LNCaP clone FGC (cell line): ENCODE measurements at places on chromosomes 1 and 21.

GRCh38 chr1:222979561-222979960 lies 163.5 kb downstream of the TLR5 start:
- DNase-seq: no peak

DNA sequence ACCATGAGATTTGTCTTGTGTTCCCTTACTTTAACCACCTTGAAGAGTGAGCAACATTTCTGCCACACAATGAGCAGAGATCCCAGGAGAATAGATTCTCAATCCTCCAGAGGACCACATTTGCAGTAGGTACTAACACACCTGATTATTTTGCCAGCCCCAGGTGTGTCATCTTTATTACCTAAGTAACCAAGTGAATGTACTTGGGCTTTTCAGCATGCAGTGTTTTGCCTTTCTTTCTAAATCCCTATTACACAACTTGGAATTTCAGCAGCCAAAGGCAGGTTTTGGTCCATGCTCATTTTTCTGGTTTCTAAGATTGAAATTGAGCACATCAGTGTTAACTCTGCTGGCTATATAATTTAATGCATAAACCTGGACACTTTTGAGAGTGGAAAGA lies 43.2 kb upstream of the ST6GALNAC5 start:
- no peak for DNase-seq

GRCh38 chr1:8023995-8024313 lies 2.2 kb downstream of the ERRFI1 start:
- DNase-seq: no peak

GRCh38 chr21:41100826-41101550 lies 67.0 kb upstream of the BACE2 start:
- DNase-seq: peak; percentile 3

- DNase-seq: no peak
These were observed 390.5 kb downstream of the ST6GALNAC3 start for GRCh38 chr1:76465030-76465429.

GRCh38 chr1:100440075-100440809 lies 87.9 kb downstream of the CDC14A start:
- DNase-seq: no peak

GRCh38 chr1:160658162-160658813 lies 11.4 kb upstream of the SLAMF1 start:
- DNase-seq: no peak

DNA sequence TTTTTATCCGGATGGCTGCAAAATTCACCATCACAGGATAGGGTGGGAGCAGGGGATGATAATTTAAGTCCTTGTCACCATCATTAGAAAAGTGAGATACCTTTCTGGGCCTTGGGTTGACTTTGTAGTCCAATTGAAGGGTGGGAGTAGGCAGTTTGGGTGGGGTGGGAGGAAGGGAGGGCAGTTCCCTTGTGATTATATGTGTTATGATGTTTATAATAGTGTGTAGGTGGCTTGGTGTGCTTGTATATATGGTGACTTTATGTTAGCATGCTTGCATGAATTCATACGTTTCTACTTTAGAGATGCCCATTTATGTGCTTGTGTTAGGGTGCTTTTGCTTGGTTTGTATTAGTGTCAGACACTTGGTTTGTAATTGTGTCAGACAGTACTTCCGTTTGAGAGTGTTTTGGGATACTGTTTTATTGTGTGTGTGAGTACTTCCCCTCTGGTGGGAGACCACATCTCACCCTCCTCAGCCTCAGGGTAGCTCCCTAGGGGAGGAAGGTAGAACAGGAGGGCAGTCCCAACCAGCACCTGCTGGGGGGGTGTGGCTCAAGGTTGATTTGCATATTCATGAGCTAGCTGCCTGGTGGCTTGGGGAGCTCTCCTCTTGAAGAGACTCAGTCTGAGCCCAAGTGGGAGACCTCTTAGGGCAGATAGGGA lies 6.3 kb upstream of the POU3F1 start:
- no peak for DNase-seq

- no peak for DNase-seq
These were observed 93.0 kb upstream of the TENT5C start for GRCh38 chr1:117512728-117513321.

DNA sequence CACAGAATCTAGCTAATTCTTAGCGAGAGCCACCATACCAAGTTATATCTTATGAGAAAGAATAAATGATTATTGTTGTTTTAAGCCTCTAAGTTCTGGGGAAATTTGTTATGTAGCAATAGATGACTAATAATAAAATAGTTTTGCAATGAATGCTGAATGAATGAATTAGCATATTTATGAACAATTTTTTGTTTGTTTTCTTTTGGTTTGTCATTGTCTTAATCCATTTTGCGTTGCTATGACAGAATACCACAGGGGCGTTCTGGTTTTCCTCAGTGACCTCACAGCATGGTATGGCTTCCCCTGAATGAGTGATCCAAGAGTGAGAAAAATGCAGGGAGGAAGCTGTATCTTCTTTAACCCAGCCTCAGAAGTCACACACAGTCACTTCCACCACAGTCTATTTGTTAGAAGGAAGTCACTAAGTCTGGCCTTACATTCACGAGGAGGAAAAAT lies 53.8 kb upstream of the HPDL start:
- no peak for DNase-seq

DNA sequence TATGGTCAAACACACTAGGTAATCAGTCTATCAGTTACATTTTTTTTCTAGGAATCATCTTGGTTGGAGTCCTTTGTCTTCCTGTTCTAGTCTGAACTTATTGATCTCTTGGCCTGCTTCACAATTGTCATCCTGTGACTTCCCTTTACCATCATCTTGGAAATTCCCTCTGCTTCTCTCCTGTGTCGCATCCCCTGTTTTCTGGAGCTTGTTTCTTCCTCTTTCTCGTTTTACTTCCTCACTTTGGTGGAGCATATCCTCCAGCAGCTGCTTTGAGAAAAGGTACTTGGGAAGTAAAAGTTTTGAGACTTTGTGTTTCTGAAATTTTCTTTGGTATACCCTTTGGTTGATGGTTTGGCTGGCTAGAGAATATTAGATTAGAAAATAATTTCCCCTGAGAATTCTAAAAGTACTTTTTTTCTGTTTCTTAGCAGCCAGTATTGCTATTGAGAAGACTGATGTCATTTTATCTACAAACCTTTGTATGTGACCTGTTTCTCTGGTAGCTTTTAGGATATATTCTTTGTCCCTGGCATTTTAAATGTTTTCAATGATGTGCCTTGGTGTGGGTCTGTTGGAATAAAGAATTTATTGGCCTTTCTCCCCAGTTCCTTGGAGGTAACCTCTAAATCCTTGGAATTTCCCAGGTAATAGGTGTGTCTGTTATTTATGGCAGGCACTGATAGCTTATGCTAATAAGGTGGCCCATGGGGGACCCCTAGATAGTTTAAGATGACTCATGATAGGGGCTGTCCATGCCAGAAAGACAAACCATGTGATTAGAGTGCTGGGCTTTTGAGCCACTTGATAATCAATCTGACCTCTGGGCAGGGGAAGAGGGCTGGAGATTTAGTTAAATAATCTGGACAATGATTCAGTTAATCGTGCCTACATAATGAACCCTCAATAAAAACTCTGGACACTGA lies 6.1 kb upstream of the MYCL start:
- DNase-seq: no peak

DNA sequence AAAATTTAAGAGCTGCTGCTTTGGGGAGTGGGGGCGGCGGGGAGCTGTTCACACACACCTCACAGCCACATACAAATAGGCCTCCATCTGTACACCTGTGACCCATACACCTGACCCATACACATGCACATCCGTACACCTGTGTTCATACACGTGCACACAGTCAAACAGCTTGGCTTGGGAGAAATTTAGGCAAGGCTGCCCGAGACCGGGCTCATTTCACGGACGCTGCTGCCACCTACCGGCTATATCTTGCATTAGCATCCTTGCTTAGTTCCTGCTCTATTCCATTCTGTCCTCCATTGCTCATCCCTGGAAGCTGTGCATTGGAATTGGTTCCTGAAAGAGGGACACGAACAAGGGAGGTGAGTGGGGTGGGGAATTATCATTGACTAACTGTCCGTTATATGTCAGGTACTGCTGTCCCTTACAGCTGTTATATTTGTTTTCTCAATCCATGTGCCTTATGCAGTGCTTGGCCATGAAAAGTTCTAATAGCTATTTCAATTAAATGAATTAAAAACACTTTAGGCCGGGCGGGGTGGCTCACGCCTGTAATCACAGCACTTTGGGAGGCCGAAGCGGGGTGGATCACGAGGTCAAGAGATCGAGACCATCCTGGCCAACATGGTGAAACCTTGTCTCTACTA lies 37.1 kb upstream of the EPB41 start:
- DNase-seq: peak; percentile 72

DNA sequence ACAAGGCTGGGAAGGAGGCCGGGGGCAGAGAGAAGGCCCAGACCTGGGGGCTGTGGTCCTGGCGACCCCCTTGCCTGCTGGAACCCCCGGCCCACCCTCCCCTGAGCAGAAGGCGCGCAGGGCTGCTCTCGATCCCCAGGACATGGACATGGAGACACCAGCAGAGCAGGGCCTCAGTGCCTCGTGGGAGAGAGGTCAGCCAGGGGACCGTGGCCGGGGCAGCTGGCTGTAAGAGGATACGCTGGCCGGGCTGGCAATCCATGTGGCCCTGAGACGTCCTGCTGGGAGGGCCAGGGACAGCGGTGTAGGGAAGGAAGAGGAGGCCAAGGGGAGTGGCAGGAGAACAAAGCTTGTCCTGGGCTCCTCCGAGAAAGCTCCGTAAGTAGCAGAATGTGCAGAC lies 132.2 kb downstream of the CASZ1 start:
- DNase-seq: no peak

DNA sequence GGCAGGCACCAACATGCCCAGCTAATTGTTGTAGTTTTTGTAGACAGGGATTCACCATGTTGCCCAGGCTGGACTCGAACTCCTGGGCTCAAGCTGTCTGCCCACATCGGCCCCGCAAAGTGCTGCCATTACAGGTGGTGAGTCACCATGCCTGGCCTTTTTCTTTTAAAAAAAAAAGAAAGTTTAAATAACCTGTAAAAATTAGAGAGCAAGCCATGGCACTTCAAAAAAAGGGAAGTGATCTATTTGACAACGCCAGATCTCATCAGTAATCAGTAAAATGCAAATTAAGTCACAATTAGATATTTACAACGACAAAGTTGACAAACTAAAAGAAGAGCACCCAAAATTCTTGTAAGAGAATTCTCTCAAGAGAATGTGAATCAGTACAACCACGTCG lies 2.9 kb upstream of the RBBP5 start:
- no peak for DNase-seq

- no peak for DNase-seq
These were observed 47.9 kb upstream of the VCAM1 start for GRCh38 chr1:100671601-100672000.

GRCh38 chr1:109643385-109644230 lies 12.3 kb upstream of the GSTM4 start:
- no peak for DNase-seq

GRCh38 chr21:15849927-15850326 lies 120.1 kb downstream of the USP25 start:
- no peak for DNase-seq

- no peak for DNase-seq
These were observed 139.3 kb upstream of the HMCN1 start for GRCh38 chr1:185594786-185595410.

DNA sequence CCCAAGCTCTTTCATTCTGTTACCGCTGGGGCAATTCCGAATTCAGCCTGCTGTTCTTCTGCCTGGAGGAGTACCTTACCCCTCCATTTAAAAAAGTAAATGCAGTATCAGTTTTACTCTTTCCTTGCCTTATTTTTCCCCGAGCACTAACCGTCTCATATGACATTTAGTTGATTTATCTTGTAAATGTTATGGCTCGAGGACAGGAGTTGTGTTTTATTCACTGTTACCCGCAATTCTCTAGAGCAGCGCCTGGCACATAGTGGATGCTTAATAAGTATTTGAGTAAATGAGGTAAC lies 425 bp upstream of the TADA1 start:
- no peak for DNase-seq
